ENCODE measurements at places on chromosomes 16 and 17.

DNA sequence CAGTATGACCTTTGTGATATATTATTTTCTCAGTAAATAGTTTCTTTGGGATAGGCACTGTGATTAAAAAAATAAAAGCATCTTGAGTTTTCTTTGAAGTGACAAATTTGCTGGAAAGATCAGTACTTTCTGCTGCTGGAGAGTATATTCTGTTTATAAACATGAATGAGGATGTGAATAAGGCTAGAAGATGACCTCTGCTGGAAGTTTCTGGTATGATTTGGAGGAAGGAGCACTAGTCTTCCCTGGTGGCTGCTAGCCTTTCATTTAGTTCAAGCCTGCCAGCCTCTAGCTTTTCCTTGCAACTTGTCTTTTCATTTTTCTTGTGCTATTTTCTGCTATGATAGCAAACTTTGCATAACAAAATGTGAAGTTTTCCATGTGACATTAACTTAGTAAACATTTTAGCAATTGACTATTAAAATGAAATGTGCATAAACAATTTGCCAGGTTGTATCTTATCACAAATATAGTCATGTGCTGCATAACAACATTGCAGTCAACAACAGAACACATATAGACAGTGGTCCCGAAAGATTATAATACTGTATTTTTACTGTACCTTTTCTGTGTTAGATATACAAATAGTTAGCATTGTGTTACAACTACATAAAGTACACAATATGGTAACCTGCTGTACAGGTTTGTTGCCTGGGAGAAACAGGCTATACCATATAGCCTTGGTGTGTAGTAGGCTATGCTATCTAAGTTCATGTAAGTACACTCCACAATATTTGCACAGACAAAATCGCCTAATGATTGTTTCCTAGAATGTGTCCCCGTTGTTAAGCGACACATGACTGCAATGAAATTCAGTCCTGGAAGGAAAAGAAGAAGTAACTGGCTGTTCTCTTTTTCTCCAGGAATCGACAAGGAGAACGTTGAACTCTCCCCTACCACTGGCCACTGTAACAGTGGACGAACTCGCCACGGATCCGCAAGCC is 18.1 kb upstream of the RAB11FIP4 start:
- peak; percentile 41 for DNase-seq

GRCh38 chr17:72169823-72170222 is 49.0 kb downstream of the SOX9 start:
- DNase-seq: no peak

GRCh38 chr17:38589462-38590114 is 16.2 kb downstream of the SRCIN1 start:
- no peak for DNase-seq

- peak; percentile 60 for DNase-seq
These were observed 2.2 kb downstream of the ZNF668 start for GRCh38 chr16:31071861-31072260.

DNA sequence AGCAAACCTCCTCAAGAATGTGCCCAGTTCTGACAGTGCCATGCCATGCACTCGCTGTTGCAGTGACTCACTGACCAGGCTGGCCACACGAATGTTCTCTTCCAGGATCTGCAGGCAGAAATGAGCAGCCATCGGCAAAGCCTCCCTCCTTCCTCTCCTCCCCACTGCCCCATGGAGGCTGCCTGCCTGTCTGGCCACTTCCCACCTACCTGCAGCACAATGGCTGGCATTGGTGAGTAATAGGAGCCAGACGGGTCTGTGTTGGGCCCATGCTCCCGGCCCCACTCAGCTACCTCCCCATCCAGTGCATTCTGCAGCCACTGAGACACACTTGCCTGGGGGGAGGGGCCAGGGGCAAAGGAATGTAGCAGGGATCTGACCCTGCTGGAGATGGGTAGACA is 2.8 kb upstream of the MATCAP1 start:
- no peak for DNase-seq

GRCh38 chr16:85615852-85616606 is 2.9 kb downstream of the GSE1 start:
- no peak for DNase-seq

DNA sequence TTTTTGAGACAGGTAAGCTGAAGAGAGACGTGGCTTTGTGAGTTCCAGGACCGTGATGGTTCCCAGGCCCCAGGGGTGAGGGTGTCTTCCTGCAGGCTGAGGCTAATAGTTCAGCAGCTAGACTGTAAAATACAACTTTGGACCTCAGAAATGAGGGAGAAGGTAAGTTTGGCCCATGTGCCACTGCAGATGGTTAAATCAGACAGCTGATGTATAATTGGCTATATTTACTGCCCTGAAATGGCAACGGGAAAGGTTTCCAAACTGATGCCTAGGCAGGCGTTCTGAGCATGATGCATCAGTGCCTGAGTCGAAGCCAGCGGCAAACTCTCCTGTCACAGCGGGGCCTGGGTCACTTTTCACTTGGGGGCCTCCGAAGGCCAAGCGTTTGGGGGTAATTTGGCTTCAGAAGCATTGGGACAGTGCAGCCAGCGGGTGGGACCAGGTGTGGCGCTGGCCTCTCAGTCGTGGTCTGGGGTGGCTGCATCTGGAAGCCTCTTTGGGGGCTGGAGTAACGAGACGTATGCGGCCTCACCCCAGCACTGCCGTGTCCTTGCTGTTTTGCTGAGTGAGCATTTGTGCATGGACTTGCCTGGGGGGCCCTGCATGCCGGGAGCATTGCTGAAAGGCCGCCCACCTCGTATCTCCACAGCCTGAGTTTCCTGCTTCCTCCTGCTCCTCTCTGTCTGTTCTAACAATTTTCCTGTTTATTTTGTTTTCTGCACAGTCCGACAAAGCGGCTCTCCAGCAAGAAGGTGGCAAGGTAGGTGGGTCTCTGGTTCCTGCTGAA is 31.2 kb upstream of the CAPN15 start:
- DNase-seq: no peak

All from NCI-H2029 treated with DMSO at 0.1 percent for 48 hours (cell line).